Activated T-cell treated with anti-CD3 and anti-CD28 coated beads for 4 hours (primary cell): ENCODE measurements at places on chromosomes 2 and 18.

- DNase-seq, result no peak
Observed at GRCh38 chr2:207746131-207746530, 23.6 kb downstream of the FZD5 start.

- no peak for DNase-seq
Observed at GRCh38 chr2:224722250-224722649, 6.1 kb upstream of the CCDC195 start.

- no peak for DNase-seq
Observed at GRCh38 chr18:68431111-68431921, 283.6 kb downstream of the TMX3 start.

DNA sequence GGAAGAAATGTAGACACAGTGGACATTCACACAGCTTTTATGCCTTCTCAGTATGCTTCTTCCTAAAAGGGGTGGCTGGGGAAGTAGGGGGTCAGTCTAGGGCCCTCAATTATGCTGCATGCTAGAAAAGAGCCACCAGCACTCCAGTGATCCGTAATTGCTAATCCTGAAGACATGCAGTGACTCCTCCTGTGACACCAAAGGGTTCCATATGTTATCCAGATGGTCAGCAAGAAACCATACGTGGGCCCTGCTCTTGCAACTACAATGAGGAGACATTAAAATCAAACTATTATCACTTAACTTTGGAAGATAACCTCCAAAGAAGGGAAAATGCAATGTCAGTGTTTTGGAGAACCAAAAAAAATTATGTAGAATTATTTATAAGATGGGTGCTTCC, 143.4 kb upstream of the LYPD1 start:
- DNase-seq, result no peak
